ENCODE measurements at places on chromosomes 5 and 9. TPM values are rescaled to one million over a fixed set of nuclear protein-coding genes. Genes with fewer than 3 reads are reported as not detected.
A peak's percentile ranks its signal among the peaks of the same experiment; 100 is the strongest.

Gene ANGPTL2
- total RNA-seq = 17.6 TPM

Gene GADD45G
- 14.7 TPM for total RNA-seq

Gene FRMD3
- 6.5 TPM for total RNA-seq

Gene ARHGEF28
- total RNA-seq = 7.6 TPM

Gene RGS7BP
- total RNA-seq = 1.4 TPM

DNA sequence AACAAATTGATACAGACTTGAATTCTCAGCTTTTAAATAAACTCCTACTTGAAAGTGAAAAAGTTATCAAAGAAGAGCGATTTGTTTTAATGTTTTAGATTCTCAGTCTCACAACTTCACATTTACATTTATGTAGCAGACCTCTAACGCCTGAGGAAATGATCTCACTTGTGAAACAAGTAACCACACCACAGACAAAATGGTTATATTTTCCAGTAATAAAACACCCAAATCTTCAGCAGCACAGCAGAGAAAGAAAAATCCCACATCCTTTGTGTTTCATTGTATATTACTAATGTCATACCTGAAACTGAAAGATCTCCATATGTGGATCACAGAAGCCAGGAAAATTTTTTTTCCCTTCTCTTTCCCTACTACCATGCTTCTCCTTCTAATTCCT lies 29.8 kb upstream of the GZMA start:
- H3K4me3 ChIP-seq = no peak overlapping the region
- no peak overlapping the region for H3K27ac ChIP-seq
- no peaks in the 10 kb centered on the region for H3K27me3 ChIP-seq

DNA sequence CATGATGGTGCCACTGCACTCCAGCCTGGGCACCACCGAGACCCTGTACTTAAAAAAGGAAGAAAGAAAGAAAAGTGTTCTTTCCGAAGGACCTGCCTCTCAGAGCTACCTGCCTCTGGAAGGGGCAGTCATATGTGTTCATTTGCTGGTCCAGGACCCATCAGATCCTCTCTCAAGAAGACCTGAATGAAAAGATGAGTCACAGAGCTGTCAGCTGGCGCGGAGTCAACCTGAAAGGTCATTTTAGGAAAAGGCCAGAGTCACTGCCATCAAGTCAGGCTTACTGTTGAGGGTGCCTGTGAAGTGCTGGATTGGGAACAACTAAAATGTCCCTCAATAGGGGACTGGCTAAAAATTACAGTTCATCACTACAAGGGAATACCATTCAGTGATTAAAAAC lies 14.9 kb upstream of the HRH2 start:
- no peak overlapping the region for H3K4me3 ChIP-seq
- H3K36me3 ChIP-seq = no peaks in the 10 kb centered on the region
- DNase-seq = no peak
- no peaks in the 10 kb centered on the region for H3K4me1 ChIP-seq
- H3K27me3 ChIP-seq = no peaks in the 10 kb centered on the region
- H3K27ac ChIP-seq = no peak overlapping the region

DNA sequence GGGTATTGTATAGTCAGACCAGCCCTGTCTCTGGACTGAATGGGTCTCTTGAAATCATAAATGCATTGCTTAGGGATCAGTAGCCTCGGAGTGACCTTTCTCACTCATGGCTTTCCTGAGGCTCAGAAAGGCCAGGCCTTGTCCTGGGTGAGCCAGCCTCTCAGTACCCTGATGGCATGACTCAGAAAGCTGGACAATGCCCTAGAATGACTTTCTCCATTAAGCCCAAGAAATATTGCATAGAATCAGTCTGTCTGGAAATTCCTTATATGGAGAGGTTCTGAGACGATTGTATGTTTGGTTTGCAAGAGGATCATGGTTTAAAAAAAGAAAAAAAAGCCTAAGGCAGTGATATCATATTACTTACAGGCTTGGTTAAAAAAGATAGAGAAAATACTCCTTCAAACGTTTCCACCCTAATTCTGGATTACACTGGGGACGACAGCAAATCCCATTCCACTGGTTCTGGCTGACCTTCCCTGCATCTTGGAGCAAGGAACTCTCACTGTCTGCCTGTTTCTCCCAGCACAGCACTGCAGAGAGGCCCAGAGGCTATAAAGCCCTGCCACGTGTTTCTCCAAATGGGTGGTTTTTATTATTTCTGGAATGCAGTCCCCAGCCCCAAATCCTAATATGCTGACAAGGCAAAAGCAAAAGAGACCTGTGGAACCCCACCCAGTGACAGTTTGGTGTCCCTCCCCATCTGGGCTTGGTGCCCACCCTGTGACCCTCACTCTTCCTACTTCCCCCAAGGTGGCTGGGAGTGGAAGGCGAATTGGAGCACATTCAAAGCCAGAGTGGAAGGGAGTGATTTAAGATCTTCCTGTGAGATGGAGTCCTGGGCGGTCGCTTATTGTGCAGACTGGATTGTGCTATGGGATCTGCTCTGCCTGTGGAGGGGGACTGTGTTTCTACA lies 34.4 kb downstream of the MAP1B start:
- H3K4me1 ChIP-seq = peaks cover 9% of the 10 kb centered on the region
- peak overlapping the region; percentile 85 for H3K27ac ChIP-seq
- DNase-seq = peak; percentile 45

DNA sequence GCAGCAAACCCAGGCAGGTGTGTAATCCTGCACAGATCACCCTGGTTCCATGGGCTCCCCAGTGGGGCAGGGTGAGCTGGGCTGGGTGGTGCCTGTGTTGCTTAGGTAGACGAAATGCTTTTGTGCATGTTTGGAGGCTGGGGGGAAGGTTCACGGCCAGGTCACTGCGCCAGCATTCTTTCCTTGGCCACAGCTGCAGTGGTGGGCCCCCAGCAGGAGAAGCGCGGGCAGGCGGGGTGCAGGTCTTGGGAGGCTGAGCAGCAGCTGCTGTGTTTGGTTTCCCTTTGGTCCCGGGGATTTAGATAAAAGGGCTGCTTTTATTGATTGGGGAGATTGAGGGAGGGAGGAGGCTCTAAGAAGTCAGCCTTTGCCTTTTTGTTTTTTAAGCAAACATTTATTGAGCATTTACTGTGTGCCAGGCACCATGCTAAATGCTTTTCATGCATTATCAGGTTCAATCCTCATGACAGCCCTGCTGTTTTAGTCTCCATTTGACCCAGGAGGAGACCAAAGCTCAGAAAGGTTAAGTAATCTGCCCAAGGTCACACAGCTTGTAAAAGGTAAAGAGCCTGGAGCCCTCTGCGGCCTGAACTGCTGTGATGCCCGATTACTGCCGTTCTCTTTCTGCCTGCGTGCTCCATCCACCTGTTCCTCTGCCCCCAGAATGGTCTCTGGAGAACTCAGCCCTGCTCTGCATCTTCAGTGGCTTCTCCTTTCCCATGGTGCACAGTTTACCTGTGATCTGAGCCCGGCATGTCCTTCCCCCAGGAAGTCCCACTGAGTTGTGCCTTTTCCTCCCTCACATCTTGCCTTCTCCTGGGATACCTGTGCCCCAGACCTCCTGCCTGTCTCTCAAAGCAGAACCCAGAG lies 94.4 kb downstream of the MACROH2A1 start:
- DNase-seq = peak; percentile 22
- H3K4me1 ChIP-seq = peaks cover 29% of the 10 kb centered on the region
- peak overlapping the region; percentile 52 for H3K27ac ChIP-seq
- no peaks in the 10 kb centered on the region for H3K27me3 ChIP-seq

- H3K36me3 ChIP-seq = no peaks in the 10 kb centered on the region
- H3K4me3 ChIP-seq = no peak overlapping the region
- H3K27me3 ChIP-seq = no peaks in the 10 kb centered on the region
Measured at GRCh38 chr9:18365651-18366050, 108.3 kb upstream of the ADAMTSL1 start.

- H3K4me3 ChIP-seq = no peak overlapping the region
- peak overlapping the region; percentile 4 for H3K27ac ChIP-seq
- no peak for DNase-seq
- peaks cover 12% of the 10 kb centered on the region for H3K4me1 ChIP-seq
Measured at GRCh38 chr5:76495870-76496269, 92.8 kb downstream of the IQGAP2 start.

GRCh38 chr5:77012601-77013000 lies 17.6 kb upstream of the AGGF1 start:
- H3K4me3 ChIP-seq = no peak overlapping the region
- H3K36me3 ChIP-seq = no peaks in the 10 kb centered on the region
- H3K4me1 ChIP-seq = no peaks in the 10 kb centered on the region
- no peak overlapping the region for H3K27ac ChIP-seq
- no peaks in the 10 kb centered on the region for H3K27me3 ChIP-seq

DNA sequence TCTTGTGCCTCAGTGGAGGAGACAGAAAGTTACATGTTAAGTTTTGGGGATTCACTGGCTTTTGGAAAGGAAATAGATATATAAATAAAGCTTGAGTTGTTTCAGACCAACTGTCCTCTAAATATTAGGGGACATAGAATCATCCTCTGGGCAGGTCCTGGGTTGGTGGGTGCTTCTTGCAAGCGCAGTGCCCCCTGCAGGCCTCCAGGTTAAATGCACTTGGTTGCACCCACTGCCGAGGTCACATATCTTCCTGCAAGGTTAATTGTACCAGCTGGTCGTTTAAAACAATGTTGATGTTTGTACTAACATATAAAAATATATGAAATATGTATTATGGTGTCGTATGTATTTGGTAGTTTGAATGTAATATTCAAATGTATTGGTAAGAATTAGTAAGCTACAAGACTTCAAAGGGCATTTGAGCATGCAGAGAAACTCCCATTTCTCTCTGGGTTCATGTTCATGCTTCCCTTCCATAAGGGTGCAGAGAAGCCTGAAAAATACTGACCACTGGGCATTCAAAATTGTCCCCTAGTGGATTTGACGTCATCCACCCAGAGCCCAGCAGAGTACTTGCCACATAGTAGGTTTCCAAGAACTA lies 87.0 kb downstream of the ZNF618 start:
- H3K27me3 ChIP-seq = no peaks in the 10 kb centered on the region
- no peak overlapping the region for H3K27ac ChIP-seq
- peaks cover 27% of the 10 kb centered on the region for H3K4me1 ChIP-seq
- H3K4me3 ChIP-seq = no peak overlapping the region
- peak; percentile 45 for DNase-seq

- peak overlapping the region; percentile 47 for H3K27ac ChIP-seq
- peaks cover 8% of the 10 kb centered on the region for H3K4me1 ChIP-seq
- DNase-seq = peak; percentile 11
Measured at GRCh38 chr9:104269996-104270963, 176.2 kb downstream of the SMC2 start.

- H3K36me3 ChIP-seq = no peaks in the 10 kb centered on the region
- H3K27ac ChIP-seq = no peak overlapping the region
- DNase-seq = peak; percentile 6
- no peaks in the 10 kb centered on the region for H3K27me3 ChIP-seq
- no peaks in the 10 kb centered on the region for H3K4me1 ChIP-seq
Measured at GRCh38 chr5:89556215-89556913, 673.4 kb upstream of the MEF2C start.

DNA sequence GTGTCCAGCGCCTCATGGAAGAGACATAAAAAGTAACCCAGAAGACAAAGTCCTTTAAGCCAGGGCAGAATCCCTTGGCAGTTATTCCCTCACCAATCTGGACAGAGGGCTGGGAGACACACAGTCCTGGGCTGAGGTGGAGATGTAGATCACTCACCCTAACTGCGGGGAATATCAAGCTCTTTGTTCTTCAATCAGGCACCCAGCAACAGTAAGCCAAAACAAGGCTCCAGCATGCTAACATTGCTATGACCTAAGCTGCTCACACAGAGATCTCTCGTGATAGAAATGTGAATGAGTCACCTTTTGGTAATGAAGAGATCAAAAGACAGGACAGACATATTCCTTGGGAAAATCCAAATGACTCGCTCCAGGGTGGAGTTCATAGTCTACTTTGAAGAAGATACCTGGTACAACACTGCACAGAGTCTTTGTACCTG lies 101.3 kb downstream of the FBN2 start:
- H3K4me1 ChIP-seq = no peaks in the 10 kb centered on the region
- H3K36me3 ChIP-seq = no peaks in the 10 kb centered on the region
- peak; percentile 42 for DNase-seq
- no peaks in the 10 kb centered on the region for H3K27me3 ChIP-seq
- H3K27ac ChIP-seq = peak overlapping the region; percentile 46

DNA sequence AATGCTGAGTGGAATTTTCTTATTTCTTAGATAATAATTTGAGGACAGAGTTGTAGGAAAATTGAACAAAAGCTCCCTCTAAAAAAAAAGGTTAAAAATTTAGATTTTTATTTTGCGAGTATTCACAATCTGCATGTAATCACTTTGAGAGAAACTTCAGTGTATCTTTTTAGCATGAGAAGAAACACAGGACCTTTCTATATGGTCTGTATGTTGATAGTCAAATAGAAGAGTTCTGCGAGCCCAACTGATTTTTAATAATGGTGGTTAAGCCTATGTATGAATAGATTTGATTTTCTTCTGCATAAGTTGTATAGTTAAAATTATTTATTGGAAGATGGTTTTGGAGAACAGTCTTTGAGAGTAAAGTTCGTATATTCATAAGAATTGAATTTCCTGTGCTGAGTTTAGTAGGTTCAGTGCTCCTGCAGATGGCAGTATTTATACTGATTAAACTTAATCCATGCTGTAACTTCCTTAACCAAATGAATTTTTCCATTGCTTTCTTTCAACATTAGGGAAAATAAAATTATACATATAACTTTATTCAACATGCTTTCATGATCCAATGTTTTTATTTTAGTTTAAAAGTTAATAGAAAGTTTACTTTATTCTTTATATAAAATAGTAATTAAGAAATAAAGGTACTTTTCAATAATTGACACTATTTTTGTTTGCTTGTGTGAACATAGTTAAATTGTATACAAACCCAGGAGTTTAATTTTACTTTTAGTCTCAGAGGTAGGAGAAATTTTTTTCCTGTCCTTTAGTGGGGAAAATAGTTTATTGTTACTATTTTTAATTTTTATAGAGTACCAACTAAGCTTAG lies 19.6 kb downstream of the TCERG1 start:
- H3K4me3 ChIP-seq = no peak overlapping the region
- no peak overlapping the region for H3K27ac ChIP-seq
- H3K4me1 ChIP-seq = no peaks in the 10 kb centered on the region
- no peaks in the 10 kb centered on the region for H3K27me3 ChIP-seq
- no peak for DNase-seq
- peaks cover 7% of the 10 kb centered on the region for H3K36me3 ChIP-seq

GRCh38 chr5:65101632-65102100 lies 332.9 kb downstream of the CWC27 start:
- no peak for DNase-seq
- no peaks in the 10 kb centered on the region for H3K36me3 ChIP-seq
- H3K27me3 ChIP-seq = no peaks in the 10 kb centered on the region
- peaks cover 19% of the 10 kb centered on the region for H3K4me1 ChIP-seq

DNA sequence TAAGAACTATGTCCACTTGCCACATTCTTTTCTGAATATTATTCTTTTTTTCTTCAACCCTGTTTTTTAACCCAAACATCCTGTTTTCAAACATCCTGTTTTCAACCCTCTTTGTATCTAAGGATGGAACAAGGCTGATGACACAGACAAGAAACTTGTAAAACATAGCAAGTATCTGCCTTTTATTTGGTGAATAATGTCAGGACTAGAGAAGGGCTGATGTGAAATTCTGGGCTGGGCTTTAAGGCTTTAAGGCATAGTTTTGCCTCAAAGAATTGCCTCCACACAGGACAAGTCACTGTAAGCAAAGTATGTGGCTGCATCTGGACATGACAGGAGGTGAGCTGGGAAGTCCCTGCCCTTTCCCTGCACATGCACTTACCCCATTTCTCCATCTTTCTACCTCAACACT lies 42.5 kb upstream of the RIC1 start:
- H3K4me3 ChIP-seq = no peak overlapping the region
- no peak overlapping the region for H3K27ac ChIP-seq
- no peaks in the 10 kb centered on the region for H3K4me1 ChIP-seq

All from hepatocyte (in vitro differentiated cells).